ENCODE measurements at places on chromosomes 6 and 20.

DNA sequence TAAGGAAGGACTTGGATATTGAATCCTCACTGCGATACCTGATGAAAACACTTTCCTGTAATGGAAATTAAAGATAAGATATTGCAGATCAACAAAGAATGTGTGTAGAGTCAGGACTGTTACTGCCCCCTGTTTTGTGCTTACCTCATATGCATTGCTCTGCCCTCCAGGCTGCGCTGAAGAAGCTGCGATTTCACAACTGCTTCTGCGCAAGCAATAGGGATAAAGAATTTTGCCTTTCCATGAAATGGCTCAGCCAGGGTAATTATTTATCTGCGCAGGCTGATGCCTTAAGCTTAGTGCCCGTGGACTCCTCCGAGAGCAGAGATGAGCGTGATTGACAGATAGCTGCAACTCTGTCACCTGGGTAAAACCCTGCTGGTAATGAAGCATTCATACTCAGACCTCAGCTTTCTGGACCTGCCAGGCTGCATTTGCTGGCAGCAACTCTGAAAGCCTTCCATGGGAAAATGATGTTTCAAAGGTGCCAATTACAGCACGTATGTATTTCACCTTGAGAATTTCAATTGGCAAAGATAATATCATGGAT, 370.6 kb downstream of the SAMD5 start:
- no peak for DNase-seq

- no peak for DNase-seq
Measured at GRCh38 chr6:151624900-151625536, 131.2 kb downstream of the CCDC170 start.

GRCh38 chr6:80441131-80441530, 334.7 kb downstream of the BCKDHB start:
- DNase-seq, result no peak

GRCh38 chr20:63735859-63736718, at the start of gene LIME1:
Gene LIME1 (plus strand): TSS chr20:63736664. CDS start chr20:63737550, 886 bp downstream.
- no peak for DNase-seq

DNA sequence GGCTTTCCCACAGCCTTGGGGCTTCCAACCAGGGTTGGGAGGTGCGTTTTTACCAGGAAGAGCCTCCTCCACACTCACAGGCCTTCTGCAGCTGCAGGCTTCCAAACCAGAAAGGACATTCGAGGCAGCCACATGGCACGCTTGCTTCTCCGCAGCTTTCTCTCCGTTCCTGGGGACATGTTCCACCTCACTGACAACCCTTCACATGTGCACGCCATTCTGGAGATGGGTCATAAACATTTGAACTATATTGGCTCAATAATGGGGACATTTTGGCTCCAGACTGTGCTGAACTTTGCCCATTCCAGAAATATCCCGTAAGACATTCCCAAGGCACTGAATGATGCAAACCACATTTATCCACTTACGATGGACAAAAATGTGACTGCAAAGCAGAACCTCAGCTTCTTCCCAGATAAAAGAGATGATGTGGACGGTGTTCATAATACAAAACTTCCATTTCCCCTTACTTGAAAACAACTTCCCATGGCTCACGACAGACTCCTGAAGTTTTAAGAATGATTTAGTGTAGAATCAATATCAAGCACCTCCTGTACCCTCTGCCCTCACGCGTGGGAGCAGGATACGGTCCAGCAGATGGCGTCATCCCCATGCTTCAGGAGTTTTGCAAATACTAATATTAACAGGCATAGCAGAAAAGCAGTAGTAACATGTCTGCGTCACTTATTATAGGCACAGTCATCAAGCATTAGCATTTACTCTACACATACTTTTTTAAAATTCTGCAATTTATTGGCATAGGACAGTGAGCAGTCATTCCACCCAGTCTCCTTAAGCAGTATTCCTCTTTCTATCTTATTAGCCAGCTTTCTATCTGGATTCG, 25.4 kb upstream of the FOXF2 start:
- no peak for DNase-seq

GRCh38 chr6:131052181-131052580, 10.9 kb downstream of the EPB41L2 start:
- DNase-seq, result no peak

DNA sequence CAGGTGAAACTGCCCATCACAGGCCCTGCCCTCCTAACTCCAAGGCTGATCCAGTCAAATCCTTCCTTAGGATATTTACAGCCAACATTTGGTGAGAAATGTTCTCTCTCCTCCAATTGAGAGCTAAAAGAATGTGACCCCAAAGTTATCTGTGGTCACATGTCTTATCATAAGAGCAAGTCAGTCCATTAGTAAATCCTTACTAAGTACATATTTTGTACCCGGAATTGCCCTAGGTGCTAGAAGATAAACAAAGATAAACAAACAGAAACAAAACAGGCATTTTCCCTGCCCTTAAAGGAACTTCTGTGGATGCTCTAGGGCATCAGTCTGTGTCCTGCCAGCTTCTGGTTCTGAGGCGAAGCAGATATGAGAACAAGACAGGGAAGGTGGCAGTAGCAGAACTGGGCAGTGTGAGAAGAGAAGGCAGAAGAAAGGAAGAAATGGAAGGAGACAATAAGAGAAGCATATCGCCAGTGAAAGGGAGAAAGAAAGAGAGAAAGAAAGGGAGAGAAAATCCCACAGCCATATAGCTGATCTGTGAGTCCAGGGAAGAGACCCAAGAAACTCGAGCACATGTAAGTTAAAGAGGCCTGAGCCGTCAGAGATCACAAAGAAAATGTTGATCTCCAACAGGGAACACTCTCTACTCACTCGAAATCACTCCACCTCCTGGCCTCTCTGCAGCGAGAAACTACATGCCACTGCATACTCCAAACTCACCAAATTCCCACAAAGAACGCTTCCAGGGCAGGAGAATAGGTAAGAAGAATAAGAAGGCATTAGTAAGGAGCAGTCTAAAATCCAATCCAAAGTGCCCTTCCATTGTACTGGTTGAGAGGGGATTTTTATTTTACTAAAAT, 41.7 kb downstream of the CDK5RAP1 start:
- DNase-seq, result peak; percentile 25

DNA sequence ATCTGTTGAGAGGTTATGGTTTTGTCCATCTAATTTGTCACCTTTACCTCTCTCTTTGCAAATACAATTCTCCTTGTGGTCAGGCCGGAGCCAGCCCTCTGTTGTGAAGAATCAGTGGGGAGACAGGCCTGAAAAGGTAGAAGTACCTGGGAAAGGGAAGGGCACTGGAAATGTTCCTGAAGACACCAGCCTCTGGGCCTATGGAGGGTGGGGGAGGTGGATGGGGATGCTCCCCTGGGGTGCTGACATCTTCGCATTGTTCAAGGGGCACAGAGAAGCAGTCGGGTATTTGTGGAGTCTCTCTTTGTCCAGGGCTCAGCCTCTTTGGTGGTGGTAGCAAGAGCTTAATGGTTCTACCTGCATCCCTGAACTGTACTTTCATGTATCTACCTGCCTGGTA, 24.4 kb upstream of the AFDN start:
- no peak for DNase-seq

DNA sequence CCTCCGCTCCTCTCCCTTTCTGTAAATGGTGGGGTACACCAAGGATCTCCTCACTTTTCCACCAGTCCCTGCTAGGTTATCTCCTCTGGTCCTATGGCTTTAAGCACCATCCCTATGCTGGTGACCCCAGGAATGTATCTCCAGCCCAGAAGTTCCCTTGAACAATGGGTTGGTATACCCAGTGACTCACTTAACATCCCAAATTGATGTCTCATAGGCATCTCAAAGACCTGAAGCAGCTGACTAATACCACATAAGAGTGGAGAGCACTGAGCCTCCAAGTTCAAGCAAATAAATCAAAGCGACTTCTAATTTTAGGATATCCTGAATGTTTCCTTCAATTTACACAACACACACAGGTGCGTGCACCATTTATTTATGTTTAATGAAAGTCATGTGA, 48.3 kb downstream of the ADGRF1 start:
- DNase-seq, result no peak

DNA sequence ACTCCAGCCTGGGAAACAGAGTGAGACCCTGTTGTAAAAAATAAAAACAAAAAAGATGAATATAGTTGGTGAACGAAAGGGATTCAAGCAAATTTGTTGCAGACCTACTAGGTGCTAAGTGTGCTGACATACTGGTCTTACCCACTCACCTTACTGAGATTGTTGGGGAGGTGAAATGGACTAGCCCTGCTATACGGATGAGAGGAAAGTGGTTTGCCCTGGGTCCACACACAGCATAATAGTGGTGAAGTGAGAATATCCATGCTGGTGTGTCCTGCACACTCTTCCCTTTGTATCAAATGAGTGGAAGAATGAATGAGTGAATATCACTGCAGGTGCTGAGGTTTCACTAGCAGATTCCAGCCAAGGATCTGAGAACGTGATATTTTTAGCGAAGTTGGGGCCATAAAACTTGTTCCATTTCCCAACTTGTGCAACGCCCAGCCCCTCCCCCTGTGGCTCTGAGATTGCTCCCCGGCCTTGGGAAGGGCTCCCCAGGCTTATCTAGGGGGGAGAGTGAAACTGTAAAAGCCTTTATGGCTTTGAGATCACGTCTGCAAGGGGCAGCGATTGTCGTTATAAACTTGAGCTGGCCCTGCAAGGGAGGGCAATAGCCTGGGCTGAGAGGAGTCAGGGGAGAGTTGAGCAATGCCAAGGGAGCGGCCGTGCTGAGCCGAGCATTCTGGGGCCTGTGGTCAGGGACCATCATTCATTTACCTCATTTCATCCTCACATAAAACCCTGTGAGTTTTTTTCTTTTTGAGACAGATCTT, 33.2 kb upstream of the TTPAL start:
- no peak for DNase-seq

GRCh38 chr20:48065833-48066232, 280.6 kb upstream of the SULF2 start:
- DNase-seq, result no peak

DNA sequence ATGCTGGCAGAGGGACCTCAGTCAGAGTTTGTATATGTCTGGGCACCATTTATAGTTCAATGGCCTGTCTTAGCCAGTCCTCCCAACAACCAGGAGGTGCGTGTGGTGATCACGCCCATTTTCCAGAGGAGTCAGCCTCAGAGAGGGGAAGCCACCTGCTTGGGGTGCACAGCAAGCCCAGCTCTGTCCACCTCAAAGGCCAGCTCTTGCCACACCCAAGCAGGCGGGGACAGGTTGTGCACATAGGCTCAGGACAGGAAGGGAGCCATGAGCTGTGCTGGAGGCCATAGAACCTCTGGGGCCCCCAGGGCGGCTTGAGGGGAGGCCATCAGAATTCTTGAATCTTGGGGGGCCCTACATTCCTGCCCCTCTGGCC, 61.2 kb downstream of the DLGAP4 start:
- DNase-seq, result no peak

DNA sequence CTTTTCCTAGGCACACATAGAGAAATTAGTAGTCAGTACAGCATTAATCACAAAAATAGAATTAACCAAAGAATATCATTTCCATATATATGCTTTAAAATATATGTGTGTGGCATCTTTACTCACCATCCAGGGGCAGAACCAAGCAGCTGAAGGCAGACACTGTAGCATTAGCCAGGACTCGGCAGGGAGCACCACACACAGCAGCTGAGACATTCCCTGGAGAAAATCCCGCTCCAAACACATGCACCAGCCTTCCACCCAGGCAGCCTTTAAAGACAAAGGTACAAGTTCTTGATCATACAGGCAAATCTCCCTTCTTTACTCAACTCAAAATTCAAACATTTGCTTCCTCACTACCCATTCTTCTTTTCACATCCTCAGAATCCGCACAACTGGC, 64.7 kb downstream of the PKHD1 start:
- DNase-seq, result no peak

DNA sequence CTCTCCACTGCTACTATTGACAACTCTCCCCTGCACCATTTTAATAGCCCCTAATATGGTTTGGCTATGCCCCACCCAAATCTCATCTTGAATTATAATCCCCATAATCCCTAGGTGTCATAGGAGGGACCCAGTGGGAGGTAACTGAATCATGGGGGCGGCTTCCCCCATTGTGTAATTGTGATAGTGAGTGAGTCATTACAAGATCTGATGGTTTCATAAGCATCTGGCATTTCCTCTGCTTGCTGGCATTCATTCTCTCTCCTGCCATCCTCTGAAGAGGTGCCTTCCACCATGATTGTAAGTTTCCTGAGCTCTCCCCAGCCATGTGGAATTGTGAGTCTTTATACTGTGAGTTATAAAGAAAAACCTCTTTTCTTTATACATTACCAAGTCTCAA, 74.1 kb upstream of the TCF21 start:
- no peak for DNase-seq

GRCh38 chr20:19794941-19795340, 36.9 kb downstream of the RIN2 start:
- DNase-seq, result peak; percentile 28
